ENCODE measurements at places on chromosomes 3 and 15.
A peak's percentile ranks its signal among the peaks of the same experiment; 100 is the strongest.

DNA sequence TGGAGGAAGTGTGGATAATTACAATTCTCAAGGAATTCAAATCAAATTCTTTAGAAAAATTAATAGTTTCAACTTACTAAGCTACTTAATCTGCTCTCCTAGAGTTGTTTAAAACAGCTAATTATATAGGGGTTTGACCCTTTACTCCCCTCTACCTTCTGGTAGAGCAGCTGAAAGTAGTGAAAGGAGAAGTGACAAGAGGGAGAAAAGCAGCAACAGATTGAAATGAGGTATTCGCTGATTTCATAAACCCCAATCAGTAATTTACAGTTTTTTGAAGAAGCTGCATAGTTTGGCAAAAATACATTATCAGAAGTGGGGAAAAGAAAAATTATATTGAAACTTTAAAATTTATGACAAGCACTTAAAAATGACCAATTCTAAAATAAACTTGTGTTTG, 52.8 kb downstream of the ZMAT3 start:
- DNase-seq: no peak

DNA sequence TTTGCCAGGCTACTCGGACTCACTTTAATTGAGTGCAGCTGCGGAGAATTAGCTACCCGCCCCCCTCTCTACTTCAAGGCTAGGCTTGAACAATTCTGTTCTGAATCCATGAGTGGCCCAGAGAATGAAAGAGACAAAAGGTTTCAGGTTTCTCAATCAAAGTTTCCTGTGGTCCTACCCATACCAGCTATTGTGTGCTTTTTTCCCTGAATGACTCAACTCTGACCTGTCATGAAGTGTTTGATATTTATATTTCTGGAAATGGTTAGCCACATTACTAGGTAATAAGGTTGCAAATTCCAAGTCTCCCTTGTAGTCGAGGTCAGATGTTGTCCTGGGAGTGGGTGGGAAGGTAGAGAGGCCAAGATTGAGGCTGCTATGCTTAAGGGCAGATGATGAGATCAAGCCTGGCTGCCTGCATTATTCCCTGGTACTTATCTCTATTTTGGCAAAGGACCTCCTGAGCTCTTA, 392.7 kb upstream of the TBL1XR1 start:
- DNase-seq: peak; percentile 64

- DNase-seq: no peak
These were observed 228 bp downstream of the GLT8D1 start for GRCh38 chr3:52705438-52705687.

DNA sequence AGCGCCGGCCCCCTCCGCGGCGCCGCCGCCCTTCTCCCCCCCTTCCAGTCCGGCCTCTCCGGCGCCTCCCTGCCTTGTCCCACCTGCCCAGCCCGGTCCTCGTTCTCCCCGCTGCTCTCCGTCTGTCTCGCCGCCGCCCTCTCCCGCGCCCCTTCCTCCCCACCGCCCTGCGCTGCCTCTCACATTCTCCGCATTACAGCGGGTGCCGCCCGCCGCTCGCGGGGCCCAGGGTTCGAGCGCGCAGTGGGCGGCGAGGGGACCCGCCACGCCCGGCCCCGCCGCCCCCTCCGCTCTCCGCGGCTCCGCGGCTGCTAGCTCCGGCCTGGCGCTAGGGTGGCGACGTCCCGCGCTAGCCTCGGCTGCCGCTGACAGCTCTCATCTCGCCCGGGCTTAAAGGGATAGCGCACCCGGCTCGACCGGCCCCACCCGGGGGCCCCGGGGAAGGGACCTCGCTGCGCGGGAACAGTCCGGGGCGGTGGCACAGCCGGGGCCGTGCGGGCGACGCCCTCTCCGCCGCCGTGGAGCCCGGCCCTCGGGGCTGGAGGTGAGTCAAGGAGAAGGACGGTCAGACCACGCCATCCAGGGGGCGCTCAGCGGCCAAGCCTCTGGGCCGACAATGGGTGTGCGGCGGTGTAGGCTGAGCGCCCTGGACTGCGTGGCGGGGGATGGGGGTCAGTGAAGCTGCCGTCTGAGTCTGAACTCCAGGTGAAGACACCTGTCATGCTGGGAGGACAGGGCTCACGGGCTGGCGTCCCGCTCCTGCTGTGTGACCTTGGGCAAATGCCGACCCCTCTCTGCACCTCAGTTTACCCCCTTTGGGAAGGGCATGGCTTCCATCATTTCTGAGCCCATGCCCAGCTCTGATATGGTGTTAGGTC, 187.4 kb upstream of the LINGO1 start:
- no peak for DNase-seq

GRCh38 chr3:40398346-40398745, 11.4 kb downstream of the ENTPD3 start:
- no peak for DNase-seq

DNA sequence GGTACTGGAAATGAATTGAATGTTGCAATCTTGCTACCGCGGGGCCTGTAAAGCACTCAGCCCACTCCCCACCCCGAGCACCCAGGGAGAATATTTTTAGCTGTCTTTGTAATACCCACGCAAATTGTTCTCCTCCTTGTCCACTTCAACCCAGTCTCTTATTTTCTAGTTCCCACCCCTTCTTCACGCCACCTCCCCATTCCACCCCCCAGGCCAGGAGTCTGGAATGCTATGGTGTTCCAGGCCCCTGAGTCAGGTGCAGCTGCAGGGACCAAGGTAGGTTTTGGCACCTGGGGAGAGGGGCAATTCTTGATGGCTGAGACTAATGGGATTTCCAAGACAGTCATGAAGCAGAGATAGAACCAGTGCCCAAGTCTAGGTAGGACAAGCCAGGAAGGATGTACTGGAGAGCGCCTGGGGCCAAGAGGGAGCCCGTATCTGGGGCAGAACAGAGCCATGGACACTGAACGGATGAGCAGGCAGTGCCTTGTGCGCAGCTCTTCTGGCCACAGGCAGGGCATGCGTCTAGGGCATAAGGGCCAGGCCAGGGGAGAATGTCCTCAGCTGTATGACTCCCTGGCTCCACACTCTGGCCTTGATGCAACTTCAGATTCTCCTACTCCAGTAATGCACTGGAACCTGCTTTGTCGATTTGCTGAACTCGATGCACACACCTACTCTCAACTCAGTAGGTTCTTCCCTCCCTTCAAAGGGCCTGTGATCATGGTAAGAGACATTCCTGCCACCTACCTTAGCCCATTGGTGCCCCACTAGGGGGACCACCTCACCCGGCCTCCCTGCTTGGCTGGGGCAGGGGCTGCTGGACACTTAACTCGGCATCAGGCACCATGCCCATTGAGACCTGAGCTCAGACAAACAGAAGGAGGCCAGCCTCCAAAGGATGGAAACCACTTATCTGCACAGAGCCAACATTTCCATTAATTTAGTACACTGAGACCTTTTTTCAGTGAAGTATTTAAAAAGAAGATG, 34.6 kb upstream of the MAGEF1 start:
- no peak for DNase-seq

GRCh38 chr3:130955481-130955880, 61.6 kb downstream of the ATP2C1 start:
- no peak for DNase-seq

DNA sequence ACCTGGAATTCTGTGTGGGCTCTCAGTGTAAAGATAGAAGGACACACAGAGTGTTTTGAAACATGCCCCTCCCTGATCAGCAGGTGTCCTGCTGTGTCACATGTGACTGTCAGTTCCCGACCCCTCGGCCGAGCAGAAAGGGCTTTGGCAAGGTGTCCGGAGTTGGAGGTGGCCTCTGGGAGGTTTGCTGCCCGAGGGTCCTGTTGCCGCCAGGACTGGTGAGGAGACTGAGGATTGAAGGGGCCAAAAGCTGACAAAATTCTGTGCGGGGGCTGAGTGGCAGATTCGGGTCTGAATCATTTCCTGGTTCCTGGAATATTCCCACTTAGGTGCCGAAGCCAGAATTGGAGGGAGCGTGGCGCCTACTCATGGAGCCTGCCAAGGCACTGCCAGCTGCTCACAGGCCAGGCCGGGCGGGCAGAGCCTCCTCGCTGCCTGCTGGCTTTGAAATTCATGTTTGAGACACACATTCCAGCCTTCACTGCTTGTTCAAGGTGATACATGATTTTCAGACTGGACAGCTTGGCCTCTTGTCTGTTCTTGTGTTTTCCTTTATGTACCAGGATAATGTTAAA, 83.8 kb downstream of the APBA2 start:
- DNase-seq: no peak

- DNase-seq: no peak
These were observed 72.5 kb upstream of the PRR23C start for GRCh38 chr3:139117136-139117675.

DNA sequence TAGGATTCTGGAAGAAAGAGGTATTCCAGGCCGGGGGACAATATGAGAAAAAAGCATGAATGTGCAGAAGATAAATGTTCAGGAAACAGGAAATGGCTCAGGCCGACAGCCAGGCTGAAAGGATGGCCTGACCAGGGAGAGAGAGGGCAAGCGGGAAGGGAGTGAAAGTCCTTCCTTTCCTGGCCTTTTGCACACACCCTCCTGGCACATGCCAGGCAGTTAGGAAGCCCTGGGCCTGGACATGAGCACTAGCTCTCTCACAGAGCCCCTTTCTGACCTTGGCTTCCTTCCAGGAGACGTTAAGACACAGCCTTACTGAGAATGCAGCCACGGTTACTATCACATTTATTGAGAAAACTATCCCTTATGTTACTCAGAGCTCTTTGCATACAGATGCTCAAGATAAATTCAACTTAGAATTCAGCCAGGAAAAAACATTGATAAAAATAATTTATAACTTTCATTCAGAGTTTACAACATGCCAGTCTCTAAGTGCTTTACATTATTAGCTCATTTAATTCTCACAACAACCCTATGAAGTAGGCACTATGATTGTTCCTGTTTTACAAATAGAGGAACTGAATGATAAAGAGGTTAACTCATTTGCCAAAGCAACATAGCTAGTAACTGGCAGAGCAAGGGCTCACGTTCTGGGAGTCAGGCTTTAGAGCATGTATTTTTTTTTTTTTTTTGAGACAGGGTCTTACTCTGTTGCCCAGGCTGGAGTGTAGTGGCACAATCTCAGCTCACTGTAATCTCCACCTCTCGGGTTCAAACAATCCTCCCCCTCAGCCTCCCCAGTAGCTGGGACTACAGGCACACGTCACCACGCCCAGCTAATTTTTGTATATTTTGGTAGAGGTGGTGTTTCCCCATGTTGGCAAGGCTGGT, 39.4 kb upstream of the SMAD3 start:
- DNase-seq: no peak

- no peak for DNase-seq
These were observed 2.2 kb upstream of the MUC20 start for GRCh38 chr3:195718477-195718984.

GRCh38 chr15:50506121-50506520, 40.3 kb downstream of the USP50 start:
- no peak for DNase-seq

DNA sequence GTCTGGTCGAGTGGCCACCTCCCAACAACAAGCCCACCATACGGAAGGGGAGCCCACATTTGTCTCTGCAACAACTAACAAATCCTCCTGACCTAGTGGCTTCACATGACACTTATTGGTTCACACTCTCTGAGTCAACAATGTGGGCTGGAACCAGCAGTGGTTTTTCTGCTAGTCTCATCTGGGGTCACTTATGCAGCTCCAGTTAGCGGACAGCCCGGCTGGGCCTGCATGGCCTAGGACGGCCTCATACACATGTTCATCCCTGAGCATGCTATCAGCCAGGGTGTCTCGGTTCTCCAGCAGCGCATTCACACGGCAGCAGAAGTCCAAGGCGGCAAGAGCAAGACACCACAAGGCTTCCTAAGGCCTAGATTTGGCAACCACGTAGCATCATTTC, 281.7 kb downstream of the XXYLT1 start:
- DNase-seq: no peak

GRCh38 chr3:78698431-78698830, 1069.4 kb downstream of the ROBO1 start:
- no peak for DNase-seq

All from GM12865 (cell line).